GM04504 (cell line): ENCODE measurements at places on chromosomes 7 and 10.

DNA sequence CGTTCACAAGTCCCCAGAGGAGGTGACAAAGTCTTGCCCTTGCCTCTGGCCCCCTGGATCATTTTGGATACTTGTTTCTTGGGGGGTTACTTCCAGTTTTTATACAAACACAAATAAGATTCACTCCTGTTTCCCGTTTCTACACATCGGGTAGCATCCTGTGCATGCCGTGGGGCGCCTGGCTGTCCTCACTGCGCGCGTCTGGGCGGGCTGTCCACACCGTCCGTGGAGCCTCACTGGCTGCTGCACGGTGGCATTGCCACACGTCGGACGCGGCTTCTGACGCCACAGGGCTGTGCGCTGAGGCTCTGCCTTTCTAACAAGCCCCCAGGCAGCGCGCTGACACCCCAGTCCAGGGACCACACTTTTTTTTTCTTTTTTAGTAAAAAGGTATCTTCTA is 18.4 kb downstream of the BNIP3 start:
- DNase-seq = no peak

GRCh38 chr10:29830531-29831512 is 196.1 kb upstream of the SVIL start:
- DNase-seq = no peak

GRCh38 chr7:30323006-30323355 is 38.6 kb downstream of the ZNRF2 start:
- DNase-seq = no peak

- no peak for DNase-seq
Measured at GRCh38 chr10:11797847-11798633, 25.1 kb upstream of the PROSER2 start.

DNA sequence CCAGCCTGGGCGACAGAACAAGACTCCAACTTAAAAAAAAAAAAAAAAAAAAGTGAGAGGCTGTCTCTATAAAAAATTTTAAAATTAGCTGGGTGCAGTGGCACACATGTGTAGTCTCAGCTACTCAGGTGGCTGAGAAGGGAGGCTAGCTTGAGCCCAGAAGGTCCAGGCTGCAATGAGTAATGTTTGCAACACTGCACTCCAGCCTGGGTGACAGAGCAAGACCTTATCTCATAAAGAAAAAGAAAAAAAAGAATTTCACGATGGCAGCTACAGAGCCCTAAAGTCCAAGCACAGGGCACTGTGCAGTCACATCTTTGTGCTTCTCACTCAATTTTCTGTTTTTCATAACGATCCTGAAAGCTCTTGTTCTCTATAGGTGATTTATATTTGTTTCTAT is 209.5 kb upstream of the KCTD7 start:
- DNase-seq = no peak

DNA sequence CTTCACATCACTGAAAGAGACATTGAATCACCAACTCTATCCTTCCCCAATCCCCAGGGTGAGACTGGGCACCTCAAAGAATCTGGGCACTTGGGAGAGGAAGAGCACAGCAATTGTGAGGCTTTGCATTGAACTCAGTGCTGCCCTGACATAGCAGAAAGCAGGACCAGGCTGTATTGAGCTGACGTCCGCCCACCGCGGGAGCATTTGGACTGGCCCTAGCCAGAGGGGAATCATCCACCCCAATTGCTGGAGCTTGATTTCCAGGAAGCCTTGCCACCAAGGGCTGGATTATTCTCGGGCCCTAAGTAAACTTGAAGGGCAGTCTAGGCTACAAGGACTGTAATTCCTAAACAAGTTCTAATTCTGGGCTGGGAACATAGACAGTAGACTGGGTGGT is 416.3 kb upstream of the PHF14 start:
- DNase-seq = no peak

- DNase-seq = no peak
Measured at GRCh38 chr10:61733358-61733940, 70.7 kb downstream of the CABCOCO1 start.

- DNase-seq = no peak
Measured at GRCh38 chr10:1509011-1509530, 228.3 kb downstream of the ADARB2 start.

DNA sequence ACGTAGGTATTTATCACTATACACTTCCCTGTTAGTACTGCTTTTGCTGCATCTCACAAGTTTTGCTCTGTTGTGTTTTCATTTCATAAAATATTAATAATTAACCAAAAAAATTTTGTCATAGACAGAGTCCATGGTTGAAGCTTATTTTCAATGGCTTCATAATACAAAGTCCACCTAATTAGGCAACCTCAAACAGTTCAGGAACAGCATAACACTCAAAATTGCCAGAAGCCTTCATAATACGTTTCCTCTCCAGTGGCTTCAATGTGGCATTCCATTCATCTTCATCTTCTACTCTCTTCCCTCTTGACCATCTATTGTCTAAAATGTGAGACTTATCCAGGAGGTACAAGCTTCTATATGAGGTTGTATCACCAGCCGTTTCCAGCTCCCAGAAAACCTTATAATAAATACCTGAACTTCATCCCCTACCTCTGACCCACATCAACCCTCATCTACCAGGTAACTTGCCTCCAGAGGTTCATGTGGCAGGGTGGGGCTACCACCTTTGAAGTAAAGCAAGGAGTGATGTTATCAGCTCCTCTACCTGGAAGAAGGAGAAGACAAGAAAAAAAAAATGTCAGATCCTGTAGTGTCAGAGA is 337.3 kb downstream of the MALRD1 start:
- DNase-seq = no peak

- no peak for DNase-seq
Measured at GRCh38 chr10:8193546-8193945, 139.1 kb downstream of the GATA3 start.

DNA sequence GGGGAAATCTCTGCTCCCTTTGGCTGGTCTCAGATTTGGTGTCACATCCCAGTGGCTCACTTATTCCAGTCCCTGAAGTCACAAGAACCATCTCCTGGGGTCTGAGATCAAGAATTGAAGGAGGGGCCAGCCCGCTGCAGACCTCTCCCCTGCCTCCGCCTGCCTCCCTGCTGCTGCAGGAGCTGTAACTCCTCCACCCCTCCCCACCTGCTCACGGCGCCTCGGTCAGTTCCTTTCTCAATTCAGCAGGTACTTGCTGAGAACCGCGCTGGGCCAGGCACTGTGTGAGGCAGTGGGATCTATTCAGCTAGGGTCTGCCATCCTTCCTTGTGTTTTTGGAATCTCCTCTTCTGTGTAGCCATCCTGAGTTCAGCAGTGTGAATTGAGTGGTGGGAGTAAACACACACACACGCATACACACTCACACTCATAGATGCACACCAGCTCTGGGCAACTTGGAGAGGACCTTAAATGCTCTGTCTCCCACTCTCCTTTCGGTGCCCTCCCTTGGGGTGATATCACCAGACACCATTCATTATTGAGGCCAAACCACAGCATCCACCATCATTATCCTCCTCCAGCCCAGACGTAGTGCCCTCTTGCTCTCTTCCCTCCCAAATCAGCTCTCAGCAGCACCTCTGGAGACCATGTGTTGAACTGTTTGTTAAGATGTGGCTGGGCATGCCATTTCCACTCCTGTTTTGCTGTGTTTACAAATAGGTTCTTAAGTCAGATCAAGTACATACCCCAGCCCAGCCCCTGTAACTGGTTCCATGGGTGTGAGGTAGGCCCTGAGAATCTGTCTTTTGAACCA is 22.0 kb upstream of the ANKRD2 start:
- DNase-seq = no peak

GRCh38 chr10:2914741-2915140 is 152.6 kb upstream of the PFKP start:
- DNase-seq = no peak

DNA sequence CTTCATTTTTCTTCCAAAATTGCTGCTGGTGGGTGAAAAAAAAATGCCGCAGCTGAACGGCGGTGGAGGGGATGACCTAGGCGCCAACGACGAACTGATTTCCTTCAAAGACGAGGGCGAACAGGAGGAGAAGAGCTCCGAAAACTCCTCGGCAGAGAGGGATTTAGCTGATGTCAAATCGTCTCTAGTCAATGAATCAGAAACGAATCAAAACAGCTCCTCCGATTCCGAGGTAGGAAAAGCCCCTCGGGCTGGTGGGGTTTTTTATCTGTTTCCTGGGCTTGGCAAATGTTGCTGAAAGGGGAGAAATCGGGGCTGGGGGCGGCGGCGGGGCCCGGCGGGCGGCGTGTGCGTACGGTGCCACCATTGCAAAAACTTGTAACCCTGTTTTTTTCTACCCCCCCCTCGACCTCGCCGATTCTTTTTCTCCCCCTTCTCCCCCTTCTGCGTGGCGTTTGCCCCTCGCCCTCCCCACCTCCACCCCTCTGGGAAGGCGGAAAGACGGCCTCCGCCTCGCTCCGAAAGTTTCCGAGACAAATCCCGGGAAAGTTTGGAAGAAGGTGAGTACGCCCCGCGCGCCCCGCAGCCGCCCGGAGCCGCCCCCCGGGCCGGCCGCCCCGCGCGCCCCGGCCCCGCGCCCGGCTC is 789 bp downstream of the TCF7L2 start:
- no peak for DNase-seq

GRCh38 chr10:10824591-10825148 is 193.0 kb upstream of the CELF2 start:
- DNase-seq = no peak

DNA sequence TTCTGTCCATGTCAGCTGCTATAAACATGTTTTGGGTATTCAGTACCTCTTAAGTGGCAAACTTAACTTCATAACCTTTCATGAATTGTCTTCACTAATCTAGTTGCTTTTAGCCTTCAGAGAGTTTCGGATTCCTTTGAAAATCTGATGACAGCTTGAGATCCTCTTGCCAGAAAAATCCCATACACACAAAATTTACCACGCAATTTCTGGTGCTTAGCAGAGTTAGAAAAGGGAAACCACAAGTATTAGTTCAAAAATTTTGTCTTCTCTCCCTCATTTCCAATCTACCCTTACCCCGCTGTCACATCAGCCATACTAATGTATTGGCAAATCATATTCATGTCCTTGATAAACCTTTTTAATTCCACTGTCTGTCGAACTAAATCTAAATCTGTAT is 72.7 kb upstream of the TMEM106B start:
- DNase-seq = no peak
